Activated CD4-positive, alpha-beta T cell treated with anti-CD3 and anti-CD28 coated beads, Interleukin-10, Interleukin-2, amounts not matched to agents 100 ng/mL and 50 ng/mL, durations not matched to agents 16 hours and 8 hours (primary cell): ENCODE measurements at places on chromosomes 4 and X.

DNA sequence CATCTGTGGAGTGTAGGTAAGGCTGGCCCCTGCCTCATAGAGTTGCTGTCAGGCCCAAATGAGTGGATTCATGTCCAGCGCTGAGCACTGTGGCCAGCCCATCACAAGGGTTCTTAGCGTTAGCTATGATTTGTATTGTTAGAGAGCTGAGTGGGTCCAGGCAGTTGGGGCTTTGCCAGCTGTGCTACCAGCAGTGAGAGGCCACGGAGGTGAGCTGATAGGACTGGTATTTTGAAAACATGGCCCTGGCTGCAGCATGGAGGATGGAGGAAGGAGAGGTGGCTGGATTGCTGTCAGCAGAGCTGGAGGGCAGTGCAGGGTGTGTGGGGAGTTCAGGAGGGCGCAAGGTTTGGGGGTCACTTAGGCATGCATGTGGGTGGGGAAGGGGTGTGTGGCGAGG lies 69.8 kb downstream of the PSAPL1 start:
- no peak for DNase-seq

DNA sequence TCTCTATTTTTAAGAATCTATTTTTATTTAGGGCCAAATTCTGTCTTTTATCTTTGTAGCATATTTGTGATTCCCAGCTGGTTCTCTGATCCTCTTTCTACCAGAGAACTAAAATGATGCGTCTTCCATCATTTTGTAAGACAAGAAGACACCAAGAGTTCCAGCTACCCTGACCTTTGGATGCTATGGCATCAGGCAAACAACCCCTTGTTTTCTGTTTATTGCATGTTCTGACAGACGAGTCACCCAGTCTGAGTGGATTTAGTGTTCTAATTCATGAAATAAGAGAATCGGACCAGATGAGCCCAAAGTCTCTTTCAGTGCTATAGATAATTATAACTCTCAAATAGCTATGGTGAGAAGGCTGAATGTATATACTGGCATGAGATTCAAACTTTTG lies 69.7 kb downstream of the ZFYVE28 start:
- DNase-seq = no peak

- DNase-seq = no peak
Measured at GRCh38 chr4:40055863-40056715, 561 bp upstream of the N4BP2 start.

DNA sequence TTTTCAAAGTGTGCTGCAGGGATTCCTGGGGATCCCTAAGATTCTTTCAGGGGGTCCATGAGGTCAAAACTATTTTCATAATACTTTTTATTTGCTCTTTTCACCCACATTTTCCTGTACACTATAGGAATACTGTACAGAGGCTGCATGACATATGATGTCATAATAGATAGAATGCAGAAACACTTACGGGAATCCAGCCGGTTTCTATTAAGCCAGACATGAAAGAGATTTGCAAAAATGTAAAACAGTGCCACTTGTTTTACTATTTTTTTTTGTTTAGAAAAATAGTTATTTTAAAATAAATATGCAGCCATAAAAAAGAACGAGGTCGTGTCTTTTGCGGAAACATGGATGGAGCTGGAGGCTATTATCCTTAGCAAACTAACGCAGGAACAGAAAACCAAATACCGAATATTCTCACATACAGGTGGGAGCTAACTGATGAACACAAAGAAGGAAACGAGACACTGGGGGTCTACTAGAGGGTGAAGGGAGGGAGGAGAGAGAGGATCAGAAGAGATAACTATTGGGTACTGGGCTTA lies 5.0 kb downstream of the ZFX start:
- no peak for DNase-seq

DNA sequence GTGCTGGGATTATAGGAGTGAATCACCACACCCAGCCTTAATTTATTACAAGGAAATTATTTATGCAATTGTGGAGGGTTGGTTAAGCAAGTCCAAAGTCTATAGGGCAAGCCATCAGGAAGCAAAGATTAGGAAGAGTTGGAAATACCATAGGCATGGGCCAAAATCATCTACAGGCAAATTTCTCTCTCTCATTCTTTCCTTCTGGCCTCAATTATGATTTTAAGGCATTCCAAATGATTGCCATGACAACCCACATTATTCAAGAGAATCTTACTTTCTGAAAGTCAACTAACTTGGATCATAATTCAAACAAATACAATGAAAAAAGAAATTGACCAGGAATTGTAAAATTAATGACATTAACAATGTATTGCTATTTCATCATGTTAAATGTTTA lies 400.8 kb downstream of the GPM6A start:
- DNase-seq = no peak

- DNase-seq = no peak
Measured at GRCh38 chr4:20474119-20474518, 222.4 kb downstream of the SLIT2 start.

DNA sequence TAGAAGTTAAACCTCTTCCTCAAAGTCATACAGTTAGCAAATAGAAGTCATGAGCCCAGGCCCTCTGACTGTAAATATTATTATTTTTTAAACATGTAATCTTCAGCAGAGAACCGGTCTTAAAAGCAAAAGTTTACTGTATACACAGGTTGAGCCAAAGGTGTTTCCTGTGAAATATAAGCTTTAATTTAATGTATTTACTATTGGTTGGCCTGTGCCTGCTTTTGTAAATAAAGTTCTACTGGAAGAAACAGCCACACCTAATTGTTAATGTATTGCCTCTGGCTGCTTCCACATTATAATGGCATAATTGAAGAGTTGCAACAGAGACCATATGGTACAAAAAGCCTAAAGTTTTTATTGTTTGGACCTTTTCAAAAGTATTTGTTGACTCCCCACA lies 61.0 kb upstream of the PRDM8 start:
- DNase-seq = no peak

- no peak for DNase-seq
Measured at GRCh38 chrX:68411729-68412128, 21.6 kb downstream of the OPHN1 start.

DNA sequence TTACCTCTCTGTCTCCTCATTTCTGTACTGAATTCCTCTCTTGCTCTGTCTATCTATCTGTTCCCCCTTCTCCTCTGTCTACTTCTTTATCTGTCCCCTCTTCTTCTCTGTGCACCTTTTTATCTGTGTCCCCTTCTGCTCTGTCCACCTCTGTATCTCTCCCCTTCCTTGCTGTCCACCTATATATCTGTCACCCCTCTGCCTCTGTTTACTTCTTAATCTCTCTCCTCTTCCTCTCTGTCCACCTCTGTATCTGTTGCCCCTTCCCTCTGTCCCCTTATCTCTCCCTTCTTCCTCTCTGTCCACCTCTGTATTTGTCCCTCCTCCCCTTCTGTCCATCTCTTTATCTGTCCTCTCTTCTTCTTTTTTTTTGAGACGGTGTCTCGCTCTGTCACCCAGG lies 8.9 kb downstream of the CCDC22 start:
- DNase-seq = no peak

GRCh38 chr4:120691536-120691935 lies 231.0 kb downstream of the PRDM5 start:
- no peak for DNase-seq

GRCh38 chr4:113556382-113557134 lies 205.0 kb downstream of the CAMK2D start:
- DNase-seq = no peak
